ENCODE measurements at places on chromosomes 7 and 10.

DNA sequence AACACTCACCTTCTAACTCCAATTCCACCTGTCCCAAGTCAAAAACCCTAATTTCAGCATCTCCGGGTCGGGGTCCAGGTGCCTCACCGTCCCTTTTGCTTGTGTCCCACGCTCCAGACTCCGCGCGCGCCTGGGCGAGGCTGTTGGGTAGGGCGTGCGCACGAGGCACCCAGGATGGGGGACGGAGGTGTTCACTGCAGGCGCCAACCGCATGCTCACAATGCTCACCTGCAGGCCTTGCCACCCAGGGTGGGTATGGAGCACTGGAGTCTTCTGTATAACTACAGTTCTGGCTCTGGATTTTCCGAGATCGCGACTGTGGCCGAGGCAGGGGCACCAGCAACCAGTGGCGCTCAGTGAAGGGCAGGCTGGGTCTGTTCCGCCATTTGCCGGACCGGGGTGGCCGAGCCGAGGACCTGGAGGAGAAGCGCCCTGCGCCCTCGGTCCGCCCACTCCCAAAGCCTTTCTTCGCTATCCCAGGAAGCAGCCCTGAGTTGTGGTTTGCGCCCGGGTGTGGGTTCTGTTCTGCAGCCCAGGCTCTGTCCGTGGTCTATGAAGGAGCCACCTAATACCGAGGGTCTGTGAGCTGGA is 8.7 kb downstream of the FAM200A start:
- DNase-seq = no peak

DNA sequence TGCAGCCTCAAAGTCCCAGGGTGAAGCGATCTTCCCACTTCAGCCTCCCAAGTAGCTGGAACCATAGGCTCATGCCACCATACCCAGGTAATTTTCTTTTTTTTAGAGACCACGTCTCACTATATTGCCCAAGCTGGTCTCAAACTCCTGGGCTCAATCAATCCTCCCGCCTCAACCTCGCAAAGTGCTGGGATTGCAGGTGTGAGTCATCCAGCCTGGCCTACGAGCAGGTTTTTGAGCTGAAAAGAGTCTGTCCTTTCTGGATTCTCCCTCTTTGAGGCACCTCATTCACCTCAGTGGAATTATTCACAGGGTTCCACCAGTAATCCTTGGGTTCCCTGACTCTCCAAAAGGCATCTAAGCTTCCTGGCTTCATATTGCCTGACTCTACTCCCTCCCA is 7.6 kb upstream of the LEP start:
- no peak for DNase-seq

GRCh38 chr7:110442381-110442837 is 648.5 kb upstream of the LRRN3 start:
- DNase-seq = peak; percentile 55

DNA sequence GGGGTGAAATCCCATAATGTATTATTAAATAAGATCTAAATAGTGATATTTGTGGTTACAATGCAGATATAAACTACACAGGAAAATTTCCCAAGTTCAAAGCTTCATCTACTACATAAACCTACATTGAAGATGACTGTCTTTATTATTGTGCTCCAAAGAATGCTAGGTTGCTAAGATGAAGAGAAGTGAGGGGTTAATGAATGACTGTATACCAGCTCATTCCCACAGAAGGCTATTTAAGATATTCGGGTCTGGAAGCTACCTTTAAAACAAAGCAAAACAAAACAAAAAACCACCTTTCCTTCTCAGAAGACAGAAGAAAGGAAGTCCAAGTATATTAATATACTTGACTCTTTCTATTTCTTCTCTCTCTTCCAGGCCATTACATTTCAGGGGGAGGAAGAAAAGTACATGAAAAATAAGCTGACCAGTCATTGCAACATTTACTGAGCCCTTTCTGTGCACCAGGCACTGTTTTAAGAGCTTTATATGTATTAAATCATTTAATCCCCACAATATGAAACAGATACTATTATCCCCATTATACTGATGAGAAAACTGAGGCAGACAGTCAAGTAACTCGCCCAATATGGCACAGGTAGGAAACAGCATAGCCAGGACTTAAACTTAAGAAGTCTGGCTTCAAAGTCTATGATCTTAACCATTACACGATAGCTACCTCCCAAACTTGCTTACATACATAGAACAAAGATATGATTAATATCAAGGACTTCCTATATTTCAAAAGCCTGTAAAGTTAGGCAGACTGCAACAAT is 48.1 kb downstream of the TNPO3 start:
- DNase-seq = no peak

- no peak for DNase-seq
Observed at GRCh38 chr7:17436126-17436525, 137.7 kb downstream of the AHR start.

DNA sequence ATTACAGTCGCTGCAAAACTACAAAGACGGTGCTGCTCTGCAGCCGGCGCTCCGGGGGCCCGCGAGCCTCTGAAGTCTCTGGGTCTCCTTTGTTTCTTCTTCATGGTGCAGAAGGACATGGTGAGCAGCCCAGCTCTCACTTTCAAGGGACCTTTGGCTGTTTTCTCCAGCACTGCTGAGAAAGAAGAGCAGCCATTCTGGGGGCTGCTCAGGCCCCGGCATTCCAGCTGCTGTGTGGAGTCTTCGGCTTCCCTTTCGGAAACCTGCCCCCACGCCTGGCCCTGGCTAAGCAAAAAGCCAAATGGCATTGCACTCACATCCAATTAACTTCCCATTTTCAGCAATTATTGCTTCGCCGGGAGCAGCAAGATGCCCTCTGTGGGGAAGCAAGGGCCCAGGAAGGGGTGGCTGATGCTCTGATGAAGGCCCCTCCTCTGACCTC is 555.7 kb downstream of the PTPRN2 start:
- no peak for DNase-seq

- peak; percentile 8 for DNase-seq
Observed at GRCh38 chr7:112452102-112452888, 2.0 kb downstream of the IFRD1 start.

DNA sequence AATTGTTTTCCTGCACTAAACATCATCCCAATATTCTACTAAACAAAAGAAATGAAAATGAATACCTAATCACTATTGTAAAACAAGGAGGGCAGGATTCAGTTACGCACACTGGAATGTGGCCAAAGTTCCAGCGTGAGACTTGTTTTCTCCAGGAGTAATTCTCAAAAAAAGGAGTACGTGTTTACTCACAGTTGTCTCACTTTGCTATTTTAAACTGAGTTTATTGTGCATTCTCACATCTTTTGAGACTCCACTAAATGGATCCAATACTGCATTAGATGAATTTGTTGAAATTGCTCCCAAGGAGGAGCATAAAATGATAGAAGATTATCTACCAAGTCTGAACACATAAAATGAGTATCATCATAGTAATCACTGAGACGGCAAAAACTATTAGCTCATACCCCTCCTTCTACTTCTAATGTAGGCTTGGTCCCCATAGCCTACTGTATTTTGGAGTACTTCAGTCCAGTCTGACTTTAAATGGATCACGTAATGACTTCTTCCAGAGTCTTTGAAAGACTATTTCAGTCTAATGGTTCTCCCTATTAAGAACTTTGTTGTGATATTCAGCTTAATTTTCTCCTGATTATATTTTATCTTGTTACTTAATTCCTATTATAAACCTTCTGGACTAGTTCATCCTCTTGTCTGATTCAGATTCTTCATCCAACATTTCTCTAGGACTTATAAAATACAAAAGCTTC is 3.8 kb downstream of the GRM3 start:
- no peak for DNase-seq

DNA sequence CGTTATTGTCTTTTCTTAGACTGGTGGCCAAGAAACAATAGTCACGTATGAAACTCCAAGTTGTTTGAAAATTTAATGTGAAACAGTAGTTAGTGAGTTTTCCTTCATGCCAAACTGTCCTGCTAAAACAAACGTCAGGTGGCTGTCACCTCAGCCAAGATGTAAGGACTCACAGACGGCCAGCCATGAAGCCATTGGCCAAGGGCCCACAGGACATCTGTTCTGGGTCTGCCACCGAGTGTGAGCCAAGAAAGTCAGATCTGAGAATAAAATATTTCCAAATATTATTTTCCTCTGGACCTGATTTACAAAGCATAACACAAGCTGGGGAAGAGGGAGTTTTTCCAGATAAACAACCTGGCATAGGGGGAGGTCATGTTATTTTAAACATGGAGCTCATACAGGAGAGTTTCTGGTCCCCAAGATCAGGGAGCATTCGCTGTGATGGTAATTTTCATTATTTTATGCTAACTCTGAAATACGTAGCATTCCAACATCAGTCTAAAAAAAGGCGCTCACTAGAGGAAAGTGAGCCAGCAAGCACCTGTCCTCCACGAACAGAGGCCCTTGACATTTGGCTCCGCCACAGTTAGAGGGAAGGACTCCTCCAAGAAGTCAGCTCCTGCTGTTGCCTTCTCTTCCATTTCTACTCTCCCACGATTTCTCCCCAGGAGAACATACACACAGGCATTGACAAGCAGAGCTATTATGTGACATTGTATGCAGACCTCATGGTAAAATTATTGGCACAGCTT is 38.9 kb upstream of the LANCL2 start:
- DNase-seq = peak; percentile 38

- DNase-seq = no peak
Observed at GRCh38 chr7:24685708-24686107, 71.6 kb downstream of the GSDME start.

DNA sequence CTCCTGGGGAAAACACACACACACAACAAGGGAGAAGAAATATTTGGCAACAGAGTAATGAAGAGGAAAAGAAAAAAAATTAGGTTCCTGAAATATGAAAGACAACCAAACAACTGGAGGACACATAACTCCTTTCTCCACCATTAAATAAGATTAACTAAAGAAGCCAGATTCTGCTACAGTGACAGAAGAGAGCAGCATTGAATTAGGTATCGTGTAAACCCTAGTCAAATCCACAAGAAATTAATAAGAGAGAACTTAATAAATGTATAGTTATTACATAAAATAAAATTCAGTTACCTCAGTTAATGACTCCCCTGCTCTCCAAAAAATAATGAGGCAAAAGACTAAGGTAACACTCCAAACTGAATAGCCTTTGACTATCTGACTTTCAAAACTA is 306.7 kb downstream of the CRPPA start:
- peak; percentile 30 for DNase-seq

DNA sequence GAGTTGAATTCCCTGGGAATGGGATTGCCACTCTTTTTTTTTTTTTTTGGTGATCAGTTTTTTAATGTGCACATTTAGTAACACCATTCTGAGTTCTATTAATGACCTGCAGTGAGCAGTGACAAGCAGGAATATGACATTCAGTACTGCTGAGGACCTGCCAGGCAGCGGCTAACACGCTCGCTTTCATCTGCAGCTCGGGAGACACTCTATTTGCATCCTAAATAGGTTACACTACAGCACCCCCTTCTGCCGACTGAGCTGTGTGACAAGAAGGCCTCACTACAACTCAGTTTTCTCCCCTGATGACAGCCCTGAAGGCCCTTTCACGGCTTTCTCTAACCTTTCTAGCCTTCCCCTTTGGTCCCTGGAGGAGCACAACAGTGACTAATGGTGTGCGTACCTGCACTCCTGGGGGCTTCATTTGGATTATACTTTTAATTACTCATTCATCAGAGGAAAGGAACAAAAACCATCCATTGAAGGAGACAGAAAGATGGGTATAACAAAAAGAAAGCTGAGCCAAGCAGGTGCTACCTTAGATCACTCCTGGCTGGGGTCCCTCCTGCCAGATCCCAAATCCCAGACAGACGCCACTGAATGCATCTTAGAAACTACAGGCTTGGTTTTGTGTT is 872.4 kb downstream of the LRMDA start:
- DNase-seq = peak; percentile 80

DNA sequence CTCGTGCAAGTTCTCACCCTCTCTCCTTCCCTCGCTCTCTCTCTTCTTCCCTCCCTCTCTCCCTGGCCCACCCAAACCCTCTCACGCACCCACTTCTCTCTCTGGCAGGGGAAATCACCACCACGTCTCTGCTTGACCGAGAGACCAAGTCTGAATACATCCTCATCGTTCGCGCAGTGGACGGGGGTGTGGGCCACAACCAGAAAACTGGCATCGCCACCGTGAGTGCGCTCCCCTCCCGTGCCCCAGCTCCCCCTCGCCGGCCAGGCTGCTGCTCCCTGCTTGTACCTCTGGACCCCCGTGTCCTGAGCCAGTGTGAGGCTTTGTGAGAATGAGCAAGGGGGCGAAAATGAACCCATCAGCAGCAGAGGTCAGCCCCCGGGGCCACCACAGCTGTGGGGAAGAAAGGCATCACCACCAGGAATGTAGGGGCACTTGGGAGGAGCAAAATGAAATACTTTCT is 25.5 kb downstream of the C10orf105 start:
- no peak for DNase-seq

DNA sequence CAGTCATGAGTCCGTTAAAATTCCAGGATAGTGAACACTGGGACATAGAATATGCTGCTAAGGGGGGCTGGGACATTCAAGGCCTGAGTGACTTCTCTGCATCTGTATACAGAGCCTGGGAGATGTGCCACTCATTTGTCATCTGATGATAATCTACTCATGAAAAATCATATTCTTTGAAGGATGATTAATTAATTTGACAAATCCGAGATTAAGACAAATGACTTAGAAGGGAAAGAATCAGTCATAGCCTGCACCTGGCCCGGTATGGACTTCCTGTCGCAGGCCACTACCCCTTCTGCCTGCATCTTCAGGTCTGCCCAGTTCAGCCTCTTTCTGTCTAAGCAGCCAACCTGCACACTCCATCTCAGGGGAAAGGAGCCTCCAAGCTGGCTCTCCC is 18.8 kb upstream of the FAM170B start:
- no peak for DNase-seq

DNA sequence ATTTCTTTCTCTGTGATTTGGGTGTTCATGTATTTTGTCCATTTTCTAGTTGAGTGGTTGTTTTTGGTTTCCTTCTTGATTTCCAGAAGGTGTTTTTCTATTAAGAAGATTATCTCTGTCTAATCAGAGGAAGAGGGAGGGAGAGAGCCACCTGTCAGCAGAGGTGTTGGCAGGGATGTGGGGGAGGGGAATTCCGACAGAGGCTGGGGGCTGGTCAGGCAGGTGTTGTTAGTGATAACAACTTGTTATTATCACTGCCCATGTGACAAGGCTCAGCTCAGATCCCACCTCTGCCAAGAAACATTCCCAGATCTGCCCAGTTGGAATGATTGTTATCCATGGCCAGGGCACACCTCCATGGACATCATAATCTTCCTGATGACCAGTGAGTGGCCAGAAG is 293.4 kb downstream of the GFRA1 start:
- no peak for DNase-seq

DNA sequence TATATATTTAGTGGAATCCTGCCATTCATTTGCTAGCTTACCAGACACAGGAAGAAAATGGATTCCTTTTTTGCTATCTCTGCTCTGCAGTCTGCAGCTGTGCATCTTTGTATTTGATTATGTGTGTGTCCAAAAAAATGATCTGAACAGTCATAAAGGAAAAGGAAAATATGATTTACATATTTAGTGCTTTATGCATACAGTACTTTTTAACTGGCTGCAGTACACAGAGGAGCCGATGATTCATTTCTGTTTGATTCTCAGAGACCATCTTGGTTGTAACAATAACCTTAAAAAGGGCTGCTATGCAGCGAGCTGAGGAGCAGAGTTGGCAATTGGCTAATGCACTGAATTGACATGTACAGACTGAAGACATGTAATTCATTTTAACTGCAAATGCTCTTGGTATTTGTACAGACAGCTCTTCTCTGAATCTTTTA is 151.3 kb upstream of the FZD1 start:
- no peak for DNase-seq

- DNase-seq = no peak
Observed at GRCh38 chr7:68922850-68923249, 675.4 kb upstream of the AUTS2 start.
